Neuronal stem cell (in vitro differentiated cells): ENCODE measurements at places on chromosomes 3 and 15.

GRCh38 chr3:13229273-13229949 is 156.2 kb upstream of the IQSEC1 start:
- DNase-seq = no peak

DNA sequence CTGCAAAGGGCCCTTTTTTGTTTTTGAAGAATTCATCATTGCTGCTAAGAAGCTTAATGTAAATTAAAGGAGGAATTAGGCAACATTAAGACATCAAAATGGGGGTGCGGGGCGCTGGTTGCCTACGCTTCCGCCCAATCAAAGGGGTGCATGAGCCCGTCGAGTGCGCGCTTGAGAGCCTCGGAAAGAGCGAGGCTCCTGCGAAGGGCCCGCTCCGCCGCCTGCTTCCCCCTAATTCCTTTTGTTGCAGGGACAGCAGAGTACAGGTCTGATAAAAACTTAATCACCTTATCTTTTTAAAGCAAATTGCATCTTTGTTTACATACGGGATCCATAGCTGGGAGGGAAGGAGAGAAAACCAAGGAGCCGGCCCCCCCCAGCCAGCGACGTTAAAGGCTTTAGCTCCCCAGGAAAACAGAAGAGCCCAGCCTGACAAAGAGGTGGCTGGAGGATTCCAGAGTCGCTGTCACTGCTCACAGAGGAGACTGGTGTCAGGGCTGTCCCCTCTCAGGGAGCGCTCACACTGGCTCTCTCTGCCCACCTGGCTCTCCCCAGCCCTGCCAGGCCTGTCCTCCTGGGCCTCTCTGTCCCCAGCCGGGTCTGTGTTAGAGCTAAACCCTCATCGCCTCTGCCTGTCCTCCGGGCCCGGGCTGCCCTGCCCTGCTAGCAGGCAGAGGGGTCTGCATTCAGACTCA is 67.3 kb downstream of the DNAJB8 start:
- no peak for DNase-seq

DNA sequence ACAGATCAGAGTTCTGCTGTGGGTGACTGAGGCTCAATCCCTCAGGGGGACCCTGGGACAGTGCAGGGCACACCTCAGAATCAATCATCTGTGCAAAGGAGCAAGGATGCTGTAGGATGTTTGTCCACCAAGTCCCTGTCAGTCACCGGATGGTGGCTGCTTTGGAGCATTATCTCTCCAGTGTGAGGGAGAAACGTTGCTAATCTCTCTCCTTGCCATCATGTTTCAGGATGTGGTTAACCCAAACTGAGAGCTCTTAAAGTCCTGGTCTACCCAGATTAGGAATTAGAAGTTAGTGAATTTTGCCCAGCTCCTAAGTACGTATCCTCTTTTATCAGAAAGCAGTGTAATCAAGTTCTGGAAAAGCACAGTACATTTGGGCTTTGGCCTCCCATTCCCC is 26.2 kb upstream of the LRRC3B start:
- no peak for DNase-seq

DNA sequence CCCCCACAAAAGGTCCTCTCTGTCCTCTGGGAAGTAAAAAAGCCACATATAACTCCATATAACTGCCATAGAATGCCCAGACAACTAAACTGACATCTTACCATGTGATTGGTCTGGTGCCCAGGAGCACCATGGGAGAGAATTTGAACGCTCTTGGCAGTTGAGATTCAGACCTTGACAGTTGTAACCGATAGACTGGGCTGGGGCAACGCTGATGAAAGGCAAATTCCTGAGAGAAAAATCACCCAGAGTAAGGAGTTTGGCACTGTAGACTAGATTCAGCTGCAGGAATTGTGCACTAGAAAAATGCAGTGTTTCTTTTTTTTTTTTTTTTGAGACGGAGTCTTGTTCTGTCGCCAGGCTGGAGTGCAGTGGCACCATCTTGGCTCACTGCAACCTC is 240.5 kb downstream of the SOX2 start:
- DNase-seq = no peak

DNA sequence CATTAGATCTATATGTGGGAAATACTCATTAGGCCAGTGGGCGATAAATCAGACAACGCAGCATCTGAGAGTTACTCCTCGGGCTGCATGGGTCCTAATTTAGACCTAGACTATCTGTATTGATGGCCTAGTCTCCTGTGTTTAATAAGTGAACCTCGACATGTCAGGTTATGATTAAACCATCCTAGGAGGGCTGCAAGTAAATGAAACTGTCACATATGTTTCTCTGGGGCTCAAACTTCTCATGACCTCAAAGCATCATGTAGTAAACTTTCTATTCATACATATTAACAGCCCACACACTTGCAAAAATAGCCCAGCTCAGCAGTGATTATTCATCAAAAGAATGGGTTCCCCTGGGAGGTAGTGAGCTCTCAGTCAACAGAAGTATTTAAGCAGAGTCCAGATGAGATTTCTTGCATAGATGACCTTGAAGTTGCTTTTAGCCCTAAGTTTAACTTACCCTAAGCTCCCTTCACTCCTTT is 51.6 kb downstream of the RAB11A start:
- no peak for DNase-seq

GRCh38 chr3:186121968-186122367 is 13.1 kb upstream of the ETV5 start:
- DNase-seq = no peak

DNA sequence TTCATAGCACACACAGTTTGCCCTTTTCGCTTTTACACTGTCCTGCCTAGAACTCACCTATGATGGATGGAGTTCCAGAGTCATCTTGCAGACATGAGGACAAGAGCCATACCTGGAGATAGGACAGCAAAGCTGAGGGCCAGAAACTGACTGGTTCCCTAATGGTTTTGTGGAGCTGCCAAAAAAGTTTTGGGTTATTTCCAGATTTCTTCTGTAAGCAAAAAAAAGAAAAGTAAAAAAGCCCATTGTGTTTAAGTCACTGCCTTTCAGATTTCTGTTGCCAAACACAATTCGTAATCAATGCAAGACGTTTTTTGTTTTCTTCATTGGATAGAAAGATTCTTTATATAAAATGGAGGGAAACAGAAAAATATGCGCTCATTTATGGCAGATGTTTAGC is 42.4 kb upstream of the KY start:
- no peak for DNase-seq

- DNase-seq = no peak
Measured at GRCh38 chr15:50219820-50220219, 37.8 kb downstream of the SLC27A2 start.

GRCh38 chr3:34013818-34014570 is 215.6 kb downstream of the PDCD6IP start:
- no peak for DNase-seq

DNA sequence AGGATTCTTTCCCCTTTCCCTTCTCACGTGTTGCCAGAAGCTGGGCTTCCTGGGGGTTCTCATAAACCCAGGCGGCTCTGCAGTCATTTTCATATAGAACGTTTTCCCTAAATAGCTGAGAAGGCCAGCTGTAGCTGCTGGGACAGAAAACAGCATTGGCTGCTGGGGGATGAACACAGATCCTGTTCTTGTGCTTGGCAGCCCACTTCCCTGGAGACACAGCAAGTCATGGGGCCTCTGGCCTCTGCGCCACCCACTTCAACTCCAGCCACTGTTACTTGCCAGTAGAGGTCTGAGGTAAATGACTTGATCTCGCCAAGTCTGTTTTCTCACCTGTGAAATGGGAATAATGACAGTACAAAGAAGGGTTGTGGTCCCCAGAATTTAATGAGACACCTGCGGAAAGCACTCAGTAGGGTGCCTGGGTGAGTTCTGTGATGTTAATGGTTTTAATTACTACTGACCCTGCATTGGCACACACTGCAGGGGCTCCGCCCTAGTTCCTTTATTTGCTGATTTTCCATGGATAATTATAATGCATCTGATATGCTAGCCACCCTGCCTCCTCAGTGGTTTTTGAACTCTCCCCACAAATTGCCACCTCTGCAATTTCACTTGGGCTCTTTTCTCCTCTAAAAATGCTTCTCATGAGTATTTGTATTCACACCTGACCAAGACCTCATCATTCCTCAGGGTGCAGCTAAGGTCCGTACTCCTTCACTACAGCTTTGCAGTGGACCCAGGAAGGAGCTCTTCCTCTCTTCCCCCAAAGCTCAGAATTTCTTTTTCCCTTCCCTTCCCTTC is 274.7 kb downstream of the RPLP1 start:
- DNase-seq = no peak

DNA sequence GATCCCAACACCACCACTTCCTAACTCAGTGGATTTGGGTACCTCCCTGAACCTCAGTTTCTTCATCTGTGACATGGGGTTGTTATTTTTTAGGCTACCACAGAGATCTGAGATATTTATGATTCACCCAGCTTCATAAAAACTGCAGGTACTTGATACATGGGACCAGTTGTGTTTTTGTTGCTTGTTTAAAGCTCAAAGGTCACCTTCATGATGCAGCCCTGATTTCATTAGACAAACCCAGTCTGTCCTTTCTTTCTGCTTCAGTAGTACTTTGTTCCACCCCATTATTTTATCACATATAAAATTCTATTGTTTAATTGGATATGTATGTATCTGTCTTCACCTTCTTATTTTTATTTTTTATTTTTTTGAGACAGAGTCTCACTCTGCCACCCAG is 57.4 kb upstream of the C15orf61 start:
- DNase-seq = no peak

DNA sequence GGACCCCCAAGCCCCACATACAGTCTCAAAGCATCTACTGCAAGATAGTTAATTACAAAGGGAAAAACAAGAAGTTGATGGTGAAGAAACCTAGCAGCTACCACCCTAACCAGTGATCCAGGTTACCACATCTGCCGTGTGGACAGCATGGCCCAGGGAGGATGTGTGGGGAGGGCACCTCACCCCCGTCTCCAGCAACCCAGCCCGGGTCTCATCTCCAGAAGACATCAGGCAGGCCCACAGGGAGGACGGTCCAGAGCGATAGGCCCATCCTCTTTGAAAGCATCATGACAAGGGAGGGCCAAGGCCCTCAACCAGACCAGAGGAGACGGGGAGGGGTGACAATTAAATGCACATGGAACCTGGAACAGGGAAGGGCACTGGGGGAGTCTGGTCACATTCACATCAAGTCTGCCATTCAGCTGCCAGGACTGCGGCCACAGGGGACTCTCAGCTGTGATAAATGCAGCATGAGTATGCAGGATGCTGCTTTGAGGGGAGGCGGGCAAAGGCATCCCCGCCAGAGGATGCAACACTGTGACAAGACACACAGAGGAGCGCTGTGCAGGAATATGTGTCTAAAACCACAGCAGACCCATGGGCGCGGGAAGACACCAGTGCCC is 18.8 kb downstream of the ZXDC start:
- no peak for DNase-seq

- no peak for DNase-seq
Measured at GRCh38 chr3:148975248-148975647, 16.1 kb upstream of the GYG1 start.

- no peak for DNase-seq
Measured at GRCh38 chr15:43518197-43518761, 871 bp downstream of the MAP1A start.

DNA sequence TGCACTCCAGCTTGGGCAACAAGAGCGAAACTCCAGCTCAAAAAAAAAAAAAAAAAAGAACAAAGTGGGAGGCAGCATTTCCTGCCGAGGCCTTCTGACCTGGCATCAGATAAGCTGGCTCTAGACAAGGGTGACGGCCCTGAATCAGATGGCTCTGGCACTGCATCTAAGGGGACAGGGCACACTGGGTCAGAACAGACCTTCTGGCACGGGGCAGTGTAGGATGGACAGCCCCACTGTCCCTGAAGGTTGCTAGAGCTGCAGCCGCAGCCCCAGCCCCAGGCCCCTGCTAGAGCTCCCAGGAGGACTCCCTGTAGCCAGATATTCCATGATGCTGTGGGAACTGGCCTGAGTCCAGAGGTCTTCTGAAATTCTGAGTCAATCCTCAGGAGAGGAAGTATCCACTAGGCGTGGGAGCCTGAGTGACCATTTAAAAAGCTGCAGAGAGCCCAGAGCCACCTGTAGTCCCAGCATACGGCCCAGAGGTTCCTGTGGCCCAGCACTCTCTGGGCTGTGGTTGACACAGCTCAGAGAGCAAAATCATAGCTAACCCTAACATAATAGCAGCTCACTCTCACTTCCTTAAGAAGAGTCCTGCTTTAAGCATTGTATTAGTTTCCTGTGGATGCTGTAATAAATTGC is 69.2 kb upstream of the MFGE8 start:
- no peak for DNase-seq

GRCh38 chr15:51970132-51970817 is 1.3 kb downstream of the LEO1 start:
- no peak for DNase-seq

- DNase-seq = no peak
Measured at GRCh38 chr3:126064627-126065258, 19.2 kb downstream of the SLC41A3 start.
